ENCODE measurements at places on chromosomes 4 and X.

DNA sequence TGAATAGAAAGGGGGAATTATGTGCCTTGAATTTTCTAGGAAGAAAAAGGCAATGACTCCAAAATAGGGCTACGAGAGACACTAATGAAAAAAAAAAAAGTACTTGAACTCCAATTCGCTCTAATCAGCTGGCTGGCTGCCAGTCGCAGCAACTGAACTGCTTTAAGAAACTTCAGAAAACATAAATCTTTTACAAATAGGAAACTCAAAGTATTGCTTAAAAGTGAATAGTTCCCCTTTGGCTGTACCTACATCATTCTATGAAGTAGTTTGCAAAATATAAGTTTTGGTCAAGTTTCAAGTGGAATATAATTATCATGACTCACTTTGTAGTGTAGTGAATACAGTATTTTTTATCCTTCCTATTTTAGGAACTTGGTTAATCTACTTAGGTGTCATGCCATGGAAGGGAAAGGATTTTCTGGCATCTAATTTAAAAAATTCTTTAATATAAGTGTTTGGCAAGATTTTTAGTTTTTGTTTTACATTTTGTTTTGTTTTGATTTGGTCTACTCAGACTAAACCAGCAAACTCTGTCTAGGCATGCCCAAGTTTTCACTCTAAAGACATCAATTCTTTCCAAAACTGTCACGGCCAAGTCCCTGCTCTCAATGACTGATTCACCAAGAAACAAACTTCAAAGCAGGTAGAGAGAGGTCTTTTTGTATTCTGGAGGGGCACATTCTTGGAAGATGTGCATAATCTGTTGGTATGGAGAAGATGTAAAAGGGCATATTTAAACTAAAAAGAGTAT lies 382.4 kb upstream of the GALNT7 start:
- DNase-seq: no peak

DNA sequence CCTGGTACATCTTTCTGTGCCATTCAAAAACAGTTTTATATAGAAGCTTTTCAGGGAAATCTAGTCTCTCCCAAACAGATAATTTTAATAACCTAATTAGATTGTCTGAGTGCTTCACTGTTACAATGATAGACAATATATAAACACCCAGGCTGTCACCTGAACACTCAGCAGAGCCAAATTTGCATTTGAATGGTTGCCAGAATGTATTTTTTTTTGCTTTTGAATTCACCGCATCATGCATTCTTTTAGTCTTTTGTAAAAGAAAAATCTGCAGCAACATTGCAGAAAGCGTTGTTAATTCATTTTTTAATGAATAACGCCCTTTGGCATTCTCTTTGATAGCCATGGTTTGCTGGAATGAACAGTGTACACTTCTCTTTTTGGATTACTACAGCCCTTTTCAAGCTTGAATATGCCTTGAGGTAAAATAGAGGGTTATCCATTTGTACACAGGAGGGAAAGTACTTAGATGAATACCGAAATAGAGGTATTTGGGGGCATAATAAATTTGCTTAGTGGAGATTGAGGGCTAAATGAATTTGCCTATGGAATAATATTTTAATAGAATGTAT lies 175.0 kb upstream of the EPHA5 start:
- no peak for DNase-seq

- DNase-seq: no peak
These were observed 80.8 kb upstream of the ACSL1 start for GRCh38 chr4:184906480-184907097.

GRCh38 chr4:83388313-83388676 lies 53.6 kb upstream of the HPSE start:
- DNase-seq: no peak

DNA sequence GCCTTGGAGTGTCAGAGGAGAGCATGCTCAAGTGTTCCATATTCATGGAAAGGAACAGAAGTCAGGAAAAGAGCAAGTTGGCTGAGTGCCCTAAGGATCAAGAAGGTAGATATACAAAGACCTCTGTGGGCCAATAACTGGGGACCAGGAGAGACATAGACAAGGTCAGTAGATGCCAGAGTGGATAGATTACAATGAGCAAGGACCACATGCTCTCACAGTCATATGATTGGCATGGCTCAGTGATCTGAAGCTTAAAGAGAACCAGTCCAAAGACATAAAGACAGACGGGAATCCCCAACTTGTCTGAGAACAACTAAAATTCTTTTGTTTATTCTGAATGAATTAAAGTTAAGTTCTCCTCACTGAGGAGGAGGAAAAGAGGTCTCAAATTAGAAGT lies 289.7 kb downstream of the HS3ST1 start:
- DNase-seq: no peak

DNA sequence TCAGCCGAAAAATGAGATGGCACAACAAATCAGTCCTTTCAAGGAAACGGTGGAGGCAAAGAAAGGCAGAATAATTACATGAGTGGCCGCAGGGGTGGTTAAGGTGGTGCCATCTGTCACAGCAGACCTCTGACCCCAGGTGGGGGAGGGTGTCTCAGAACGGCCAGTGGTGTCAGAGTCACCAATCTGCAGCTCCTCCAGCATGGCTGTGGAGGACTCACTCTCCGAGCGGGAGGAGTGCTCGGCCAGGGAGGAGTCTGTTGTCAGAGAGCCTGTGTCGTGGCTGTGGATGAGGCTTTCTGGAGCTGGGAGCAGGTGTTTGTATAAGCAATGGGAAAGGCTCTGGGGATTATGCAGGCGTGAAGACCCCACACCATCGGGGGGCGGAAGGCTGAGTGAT lies 130.3 kb upstream of the PDLIM3 start:
- no peak for DNase-seq

DNA sequence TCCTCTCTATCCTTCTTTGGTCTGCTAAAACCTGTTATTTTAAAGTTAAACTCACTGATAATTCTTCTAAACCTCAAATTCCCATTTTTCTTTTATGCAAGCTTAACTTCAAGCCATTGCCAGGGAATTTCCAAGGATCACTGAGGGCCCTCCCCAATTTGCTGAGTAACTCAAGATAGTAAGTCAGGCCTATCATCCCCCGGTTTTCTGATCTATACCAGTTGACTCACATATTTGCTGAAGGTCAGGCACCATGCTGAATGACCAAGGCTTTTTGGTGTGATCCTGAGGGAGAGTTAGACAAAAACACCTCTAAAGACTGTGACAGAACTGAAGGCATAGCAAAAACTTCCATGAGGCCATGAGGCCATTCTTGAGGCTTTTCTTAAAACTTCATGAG lies 1301.9 kb downstream of the PCDH7 start:
- DNase-seq: no peak

- no peak for DNase-seq
These were observed 97.3 kb upstream of the SPRY1 start for GRCh38 chr4:123299212-123299691.
